ENCODE measurements at places on chromosomes 2 and 18.

DNA sequence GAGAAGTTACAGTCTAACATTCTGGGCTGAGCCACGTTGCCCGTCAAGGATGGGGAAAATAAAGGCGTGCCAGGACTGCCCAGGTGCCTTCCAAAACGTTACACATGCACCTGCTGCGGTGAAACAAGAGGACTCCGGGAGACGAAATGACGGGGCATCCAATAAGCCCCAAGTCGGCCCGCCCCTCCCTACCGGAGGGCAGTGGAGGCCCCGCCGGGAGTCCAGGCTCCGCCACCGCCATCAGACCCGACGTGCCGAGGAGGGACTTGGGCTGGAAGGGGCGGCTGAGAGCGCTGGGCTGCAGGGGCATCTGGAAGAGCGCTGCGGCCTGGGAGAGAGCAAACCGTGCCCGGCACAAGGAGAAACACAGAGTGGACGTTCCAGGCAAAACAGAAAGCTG is 112.5 kb upstream of the GPC1 start:
- DNase-seq, result no peak

DNA sequence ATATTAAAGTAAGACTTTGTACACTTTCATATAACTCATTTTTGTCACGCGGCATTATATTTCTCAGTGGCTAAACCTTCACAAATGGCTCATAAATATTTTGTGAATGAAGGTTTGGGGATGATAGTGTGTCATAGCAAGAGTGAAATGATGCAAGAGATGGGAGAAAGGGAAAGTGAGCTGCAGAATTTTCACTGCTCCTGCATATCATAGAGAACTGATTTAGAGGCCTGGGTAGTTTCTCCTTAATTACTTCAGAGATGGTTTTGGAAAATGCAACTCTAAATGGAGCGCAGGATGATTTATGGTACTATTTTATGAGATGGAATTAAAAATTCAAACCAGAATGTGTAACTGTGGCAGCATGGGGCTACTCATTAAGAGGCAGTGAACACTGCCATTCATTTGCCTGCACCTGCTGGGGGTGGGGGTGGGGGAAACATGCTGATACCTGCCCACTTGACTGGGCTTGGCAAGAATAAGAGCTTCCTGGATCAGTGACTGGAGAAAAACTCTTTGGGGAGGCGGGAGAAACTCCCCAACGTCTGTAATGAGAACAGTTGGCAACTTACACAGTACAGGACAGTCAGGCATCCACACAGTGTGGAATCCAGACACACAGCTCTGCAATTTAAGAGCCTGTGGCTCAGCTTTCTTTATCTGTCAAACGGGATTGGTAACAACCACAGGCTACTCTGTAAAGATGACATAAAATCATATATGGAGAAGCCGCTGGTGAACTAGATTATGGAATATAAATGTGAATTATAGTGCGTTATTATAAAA is 941.9 kb downstream of the SLC4A3 start:
- DNase-seq, result no peak

DNA sequence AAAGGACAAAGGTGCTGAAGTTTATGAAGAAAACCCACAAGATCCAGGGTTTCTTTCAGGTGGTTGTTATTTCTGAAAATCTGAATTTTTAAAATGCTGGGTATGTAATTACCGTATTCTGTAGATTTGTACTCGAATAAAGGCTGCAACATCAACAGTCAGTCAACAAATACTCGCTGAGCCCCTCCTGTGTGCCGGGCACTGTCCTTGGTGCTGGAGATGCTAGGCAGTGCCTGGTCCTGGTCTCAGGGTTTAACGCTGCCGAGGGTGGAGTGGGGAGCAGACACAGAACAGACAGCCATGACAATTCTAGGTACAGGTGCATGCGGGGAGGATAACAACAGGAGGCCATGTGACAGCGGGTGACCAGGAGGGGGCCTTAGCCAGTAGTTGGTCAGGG is 27.2 kb upstream of the PDIA6 start:
- DNase-seq, result peak; percentile 35

- DNase-seq, result no peak
Measured at GRCh38 chr18:48152549-48152948, 222.1 kb upstream of the SMAD2 start.

- DNase-seq, result peak; percentile 1
Measured at GRCh38 chr18:72427721-72428120, 116.4 kb downstream of the CBLN2 start.
